ENCODE measurements at places on chromosomes 3 and 15.

DNA sequence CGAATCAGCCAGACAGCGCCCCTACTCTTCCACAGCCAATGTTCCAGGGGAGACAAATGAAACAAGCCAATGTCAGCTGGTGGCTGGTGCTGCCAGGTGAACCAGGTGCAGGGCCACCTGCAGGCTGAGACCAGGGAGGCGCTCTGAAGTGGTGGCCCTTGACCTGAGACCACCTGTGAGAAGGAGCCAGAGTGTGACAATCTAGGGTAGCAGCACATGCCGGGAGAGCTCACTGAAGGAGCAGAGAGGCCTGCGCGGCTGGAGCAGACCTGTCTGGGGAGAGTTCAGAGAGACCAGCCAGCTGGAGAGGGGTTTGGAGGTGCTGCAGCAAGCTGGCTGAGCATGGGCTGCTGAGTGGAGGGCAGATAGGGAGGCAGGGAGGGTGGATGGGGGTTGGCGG, 693 bp upstream of the STAB1 start:
- DNase-seq, result no peak

- no peak for DNase-seq
These were observed 130.4 kb downstream of the SUCLG2 start for GRCh38 chr3:67524046-67524445.

- DNase-seq, result no peak
These were observed at the start of gene IL17RE for GRCh38 chr3:9902372-9903237. Gene IL17RE, plus strand, starts transcription at chr3:9902848. Its CDS starts 85 bp downstream, at chr3:9902933.

- DNase-seq, result no peak
These were observed 54.3 kb downstream of the DGKG start for GRCh38 chr3:186307594-186308221.

DNA sequence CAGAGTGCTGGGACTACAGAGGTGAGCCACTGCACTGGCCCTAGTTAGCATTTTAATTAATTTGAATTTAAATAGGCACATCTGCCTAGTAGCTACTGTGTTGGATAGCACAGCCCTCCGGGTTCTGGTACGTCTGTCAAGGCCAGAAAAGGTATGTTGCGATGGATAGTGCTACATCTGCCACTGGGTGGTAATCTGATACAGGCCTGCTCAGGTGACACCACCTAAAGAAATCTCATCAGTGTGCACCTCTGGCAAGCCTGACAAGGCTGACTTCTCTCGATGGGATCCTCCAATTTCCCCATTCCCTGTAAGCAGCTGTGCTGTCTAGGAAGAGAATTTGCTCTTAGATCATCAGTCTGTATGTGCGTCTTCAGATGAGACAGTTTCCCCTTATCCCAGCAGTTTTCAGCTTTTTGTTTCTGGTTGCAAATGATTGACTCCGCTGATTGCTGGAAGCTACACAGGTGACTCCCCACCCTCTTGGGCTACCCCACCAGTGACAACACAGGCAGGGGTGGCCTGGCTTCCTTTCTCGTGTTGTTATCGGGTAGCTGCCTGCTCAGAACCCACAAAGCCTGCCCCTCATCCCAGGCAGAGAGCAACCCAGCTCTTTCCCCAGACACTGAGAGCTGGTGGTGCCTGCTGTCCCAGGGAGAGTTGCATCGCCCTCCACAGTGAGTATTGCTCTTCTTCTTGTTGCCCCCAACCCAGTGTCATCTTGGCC, at the start of gene CCR9:
CCR9 (plus strand) TSS at position 565 of the 727 bp plus-strand sequence. CDS start 8,391 bp downstream, outside the sequence.
- DNase-seq, result no peak

DNA sequence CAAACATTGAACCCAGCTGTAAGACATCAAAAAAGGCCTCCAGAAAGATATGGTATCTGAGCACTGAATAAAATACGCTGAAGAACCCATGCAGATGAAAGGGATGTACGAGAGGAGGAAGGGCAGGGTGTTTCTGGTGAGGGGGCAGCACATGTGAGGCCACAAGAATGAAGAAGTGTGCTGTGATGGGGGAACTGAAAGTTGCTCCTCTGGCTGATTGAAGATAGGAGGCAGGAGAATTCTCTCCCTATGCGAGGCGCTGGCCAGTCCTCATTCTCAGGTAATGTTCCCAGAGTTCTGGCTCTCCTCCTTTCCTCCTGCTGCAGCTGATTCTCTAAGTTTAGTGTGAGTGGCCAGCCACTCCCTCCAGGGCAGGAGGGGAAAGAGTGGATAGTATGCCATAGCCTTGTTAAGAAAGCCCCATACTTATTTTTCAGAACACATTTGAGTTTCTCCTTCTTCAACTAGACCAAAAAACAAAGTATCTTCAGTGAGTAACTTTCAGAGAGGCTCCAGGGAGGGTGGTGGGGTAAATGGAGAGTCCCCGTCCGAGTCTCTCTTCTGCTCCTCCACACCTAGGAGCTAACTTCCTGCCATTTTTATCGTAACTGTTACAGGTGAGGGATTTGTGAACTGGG, 26.9 kb upstream of the MYO1E start:
- no peak for DNase-seq

- no peak for DNase-seq
These were observed 57.3 kb upstream of the DPH6 start for GRCh38 chr15:35603301-35603700.

- no peak for DNase-seq
These were observed 20.6 kb downstream of the DLEC1 start for GRCh38 chr3:38059591-38059990.
